ENCODE measurements at places on chromosomes 1 and 21.

DNA sequence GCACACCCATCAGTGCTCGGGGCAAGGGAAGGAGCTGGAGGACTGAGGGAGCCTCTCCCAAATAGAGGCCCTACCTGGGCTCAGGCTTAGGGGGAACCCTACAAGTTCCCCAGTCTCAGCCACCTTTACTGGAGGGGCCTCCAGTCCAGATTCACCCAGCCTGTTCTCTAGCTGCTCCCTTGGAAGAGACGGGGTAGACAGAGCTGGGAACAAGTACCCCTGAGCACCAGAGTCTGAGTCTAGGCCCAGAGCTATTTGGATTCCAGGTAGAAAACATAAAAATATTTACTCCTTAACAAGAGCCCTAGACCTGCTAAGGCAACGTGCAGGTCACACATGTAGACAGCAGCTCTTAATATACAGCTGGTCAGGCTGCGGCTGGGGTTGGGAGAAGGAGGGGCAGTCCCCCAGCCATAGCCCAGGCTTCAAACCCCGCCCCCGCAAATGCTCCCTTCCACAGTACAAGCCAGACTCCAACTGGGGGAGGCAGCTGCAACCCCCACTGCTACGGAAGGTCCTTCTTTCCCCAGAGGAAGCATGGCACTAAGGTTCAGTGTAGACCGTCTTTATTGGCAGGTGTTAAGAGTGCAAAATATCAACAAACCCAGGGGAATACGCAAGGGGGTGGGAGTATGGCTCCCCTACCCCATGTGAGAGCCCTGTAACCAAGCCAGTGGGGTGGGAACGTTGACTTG, 8.0 kb downstream of the TENT5B start:
- DNase-seq = no peak

DNA sequence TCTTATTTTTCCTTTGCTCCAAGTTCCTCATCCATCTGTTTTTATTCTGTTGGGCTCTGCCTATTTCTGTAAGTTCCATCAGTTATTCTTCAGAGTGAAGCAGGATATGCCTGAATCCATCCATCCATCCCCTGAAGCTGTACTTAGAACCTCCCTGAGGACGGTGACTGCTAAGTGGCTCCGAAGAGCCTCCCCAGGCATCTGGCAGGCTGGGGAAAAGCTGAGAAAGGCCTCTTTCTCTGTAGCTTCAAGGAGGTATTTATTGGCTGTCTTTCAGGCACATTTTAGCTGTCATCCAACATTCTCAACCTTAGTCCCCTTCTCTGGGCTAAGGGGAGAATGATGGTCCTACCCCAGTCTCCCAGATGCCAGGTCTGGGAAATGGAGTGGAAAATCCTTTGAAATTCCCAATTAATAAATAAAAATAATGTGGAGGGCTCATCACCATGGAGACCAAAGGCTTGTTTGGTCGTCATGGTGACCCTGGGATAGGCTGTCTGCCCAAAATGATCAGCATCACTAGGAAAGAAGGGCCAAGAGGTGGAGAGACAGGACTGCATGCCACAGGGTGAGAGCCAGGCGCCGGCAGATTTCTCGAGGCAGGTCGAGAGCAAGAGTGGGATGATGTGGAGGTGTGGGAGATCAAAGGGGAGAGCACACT, 82.0 kb downstream of the UBIAD1 start:
- no peak for DNase-seq

- DNase-seq = no peak
Measured at GRCh38 chr1:1799716-1800115, 21.4 kb upstream of the NADK start.

DNA sequence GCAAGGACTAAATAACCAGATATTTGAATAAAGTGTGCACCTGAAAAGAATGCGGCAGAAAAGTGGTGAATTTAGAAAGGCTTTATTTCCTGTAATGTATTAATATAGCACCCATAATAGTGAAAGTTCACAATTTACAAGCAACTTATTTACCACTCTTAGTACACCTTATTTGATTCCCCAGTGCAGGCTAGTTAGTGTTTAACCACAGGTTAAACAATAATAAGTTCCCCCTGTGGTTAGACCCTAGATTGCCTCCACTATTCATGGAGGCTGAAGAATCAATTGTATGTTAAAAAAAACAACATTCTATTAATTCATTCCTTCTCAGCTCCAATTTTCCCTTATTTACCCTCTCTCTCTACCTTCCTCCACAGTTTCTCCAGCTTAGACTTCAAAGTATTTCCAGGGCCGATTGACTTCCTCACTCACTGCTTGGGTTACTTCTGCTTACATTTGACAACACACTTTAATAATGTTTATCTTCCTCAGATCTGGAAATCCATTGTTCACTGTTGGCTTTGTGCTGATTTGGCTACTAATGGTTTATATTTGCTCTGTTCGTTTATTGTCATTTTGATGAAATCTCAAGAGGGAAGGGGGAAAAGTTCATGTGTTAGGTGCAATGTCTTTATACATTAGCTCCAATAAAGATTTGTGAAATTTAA, 796.3 kb downstream of the BRINP3 start:
- no peak for DNase-seq

DNA sequence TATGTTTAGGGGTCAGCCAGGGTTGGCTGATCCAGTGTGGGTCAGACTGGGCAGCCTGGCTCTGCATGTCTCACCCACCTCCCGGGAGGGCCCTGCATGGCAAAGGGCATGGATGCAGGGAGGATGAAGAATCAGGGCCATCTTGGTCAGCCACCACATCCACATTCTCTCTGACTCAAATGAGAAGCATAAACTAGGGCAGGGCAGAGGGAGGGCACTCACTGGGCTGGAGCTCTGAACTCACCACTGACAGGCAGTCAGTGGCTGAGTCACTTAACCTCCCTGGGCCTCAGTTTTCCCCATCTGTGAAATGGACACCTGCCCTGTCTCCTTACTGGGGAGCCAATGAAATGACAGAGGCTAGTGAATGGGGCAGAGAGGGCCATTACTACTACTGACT, 4.3 kb upstream of the CELA2A start:
- DNase-seq = no peak

- DNase-seq = peak; percentile 55
Measured at GRCh38 chr1:54404939-54405897, 976 bp downstream of the SSBP3 start.

Measured in right lobe of liver (tissue), 6 donors.